GM12864 (cell line): ENCODE measurements at places on chromosomes 3 and 15.
A peak's percentile ranks its signal among the peaks of the same experiment; 100 is the strongest.

DNA sequence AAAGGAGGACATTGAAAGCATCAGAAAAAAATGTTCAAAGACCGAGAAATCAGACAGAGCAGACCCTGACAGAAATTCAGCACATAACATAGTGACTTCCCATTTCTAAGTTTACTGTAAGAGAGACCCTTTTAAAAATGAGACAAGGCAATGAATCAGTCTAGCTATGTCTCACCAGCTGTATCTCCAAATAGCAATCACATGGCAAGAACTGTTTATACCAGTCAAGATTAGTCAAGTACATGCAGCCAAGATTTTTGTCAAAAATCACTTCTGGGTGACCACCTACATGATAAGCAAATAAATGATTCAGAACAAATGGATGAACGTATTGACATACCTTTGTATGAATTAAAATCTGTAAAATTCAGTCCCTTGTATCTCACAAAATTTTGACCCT is 138.0 kb downstream of the DTWD1 start:
- DNase-seq, result no peak

GRCh38 chr3:155323063-155323666 is 29.7 kb upstream of the STRIT1 start:
- peak; percentile 31 for DNase-seq

DNA sequence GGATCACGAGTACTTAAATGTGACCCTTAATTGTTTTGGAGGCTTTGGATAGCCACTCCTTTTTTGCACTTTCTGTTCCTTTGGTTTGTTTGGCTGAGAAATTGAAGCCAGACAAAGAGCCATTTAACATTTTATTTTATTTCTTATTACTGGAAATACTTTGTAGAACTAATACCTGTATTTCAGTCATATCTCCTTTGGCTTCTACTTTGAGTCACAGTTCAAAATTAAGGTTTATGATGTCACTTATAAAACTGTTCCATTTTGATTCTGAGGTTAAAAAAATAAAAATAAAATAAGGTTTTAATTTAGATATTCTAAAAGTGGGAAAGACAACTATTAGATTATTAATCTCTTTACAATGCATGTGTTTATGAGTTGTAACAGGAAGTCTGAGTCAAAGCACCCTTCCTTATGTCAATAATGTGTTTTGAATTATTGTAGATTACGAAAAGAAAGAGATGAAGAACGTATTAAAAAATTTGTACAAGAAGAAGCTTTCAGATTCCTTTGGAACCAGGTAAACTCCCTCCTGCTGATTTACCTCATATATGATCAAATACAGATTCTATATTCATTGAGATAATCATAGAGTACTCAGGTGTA is 16.9 kb upstream of the NXPE3 start:
- no peak for DNase-seq

DNA sequence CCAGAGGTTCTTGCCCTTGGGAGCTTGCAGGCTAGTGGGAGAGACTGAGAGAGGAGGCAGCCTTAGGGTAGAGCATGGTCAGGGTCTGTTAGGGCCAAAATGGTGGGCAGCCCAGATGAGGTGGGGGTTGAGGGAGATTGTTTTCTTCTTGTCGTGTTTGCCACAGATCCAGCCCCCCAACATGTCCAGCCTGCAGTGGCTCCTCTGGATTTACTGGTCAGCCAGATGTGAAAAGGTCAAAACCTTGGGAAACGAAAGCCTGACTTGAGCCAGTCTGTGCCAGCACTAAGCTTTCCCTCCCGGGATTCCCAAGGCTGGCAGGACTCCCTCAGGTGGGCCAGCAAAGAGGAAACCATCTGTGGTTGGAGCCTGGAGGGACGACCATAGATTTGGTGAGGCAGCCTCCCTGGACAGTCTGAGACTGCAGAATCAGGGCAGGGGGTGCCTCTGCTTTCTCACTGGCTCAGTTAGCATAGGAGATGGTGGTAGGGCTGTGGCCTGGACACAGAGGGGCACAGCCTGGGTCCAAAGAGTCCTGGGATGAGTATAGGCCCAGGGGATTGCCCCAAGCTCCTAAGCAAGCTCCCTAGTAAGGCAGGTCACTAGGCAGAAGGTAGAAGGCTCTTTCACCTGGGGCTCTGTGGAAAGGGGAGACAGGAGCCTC is 51.2 kb upstream of the PRR23C start:
- no peak for DNase-seq

DNA sequence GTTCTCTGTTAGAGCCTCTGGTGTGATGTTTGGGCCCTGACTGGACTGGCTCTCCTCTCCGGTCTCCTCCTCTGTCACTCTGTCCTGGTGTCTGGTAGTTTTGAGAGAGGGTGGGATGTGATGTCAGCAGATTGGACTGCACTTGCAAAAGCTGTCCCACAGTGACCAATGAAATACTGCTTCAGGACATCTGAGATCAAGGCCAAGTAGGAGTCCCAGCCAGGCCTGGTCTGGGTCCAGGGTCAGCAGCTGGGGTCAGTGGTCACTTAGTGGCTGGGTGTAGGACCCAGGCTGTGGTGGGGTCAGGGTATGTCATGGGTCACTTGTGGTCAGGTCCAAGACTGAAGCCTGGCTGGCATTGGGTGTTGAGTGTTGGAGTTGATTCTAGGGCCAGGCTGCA is 20.9 kb downstream of the ALDH1L1 start:
- no peak for DNase-seq

GRCh38 chr3:158792709-158793108 is 9.1 kb upstream of the MFSD1 start:
- DNase-seq, result no peak

- DNase-seq, result no peak
Measured at GRCh38 chr3:60294181-60294580, 957.1 kb downstream of the FHIT start.

GRCh38 chr3:359672-360071 is 163.1 kb downstream of the CHL1 start:
- no peak for DNase-seq

GRCh38 chr3:71537211-71537611 is 46.3 kb downstream of the FOXP1 start:
- no peak for DNase-seq

- DNase-seq, result peak; percentile 59
Measured at GRCh38 chr15:68797191-68797590, 23.5 kb downstream of the ANP32A start.

DNA sequence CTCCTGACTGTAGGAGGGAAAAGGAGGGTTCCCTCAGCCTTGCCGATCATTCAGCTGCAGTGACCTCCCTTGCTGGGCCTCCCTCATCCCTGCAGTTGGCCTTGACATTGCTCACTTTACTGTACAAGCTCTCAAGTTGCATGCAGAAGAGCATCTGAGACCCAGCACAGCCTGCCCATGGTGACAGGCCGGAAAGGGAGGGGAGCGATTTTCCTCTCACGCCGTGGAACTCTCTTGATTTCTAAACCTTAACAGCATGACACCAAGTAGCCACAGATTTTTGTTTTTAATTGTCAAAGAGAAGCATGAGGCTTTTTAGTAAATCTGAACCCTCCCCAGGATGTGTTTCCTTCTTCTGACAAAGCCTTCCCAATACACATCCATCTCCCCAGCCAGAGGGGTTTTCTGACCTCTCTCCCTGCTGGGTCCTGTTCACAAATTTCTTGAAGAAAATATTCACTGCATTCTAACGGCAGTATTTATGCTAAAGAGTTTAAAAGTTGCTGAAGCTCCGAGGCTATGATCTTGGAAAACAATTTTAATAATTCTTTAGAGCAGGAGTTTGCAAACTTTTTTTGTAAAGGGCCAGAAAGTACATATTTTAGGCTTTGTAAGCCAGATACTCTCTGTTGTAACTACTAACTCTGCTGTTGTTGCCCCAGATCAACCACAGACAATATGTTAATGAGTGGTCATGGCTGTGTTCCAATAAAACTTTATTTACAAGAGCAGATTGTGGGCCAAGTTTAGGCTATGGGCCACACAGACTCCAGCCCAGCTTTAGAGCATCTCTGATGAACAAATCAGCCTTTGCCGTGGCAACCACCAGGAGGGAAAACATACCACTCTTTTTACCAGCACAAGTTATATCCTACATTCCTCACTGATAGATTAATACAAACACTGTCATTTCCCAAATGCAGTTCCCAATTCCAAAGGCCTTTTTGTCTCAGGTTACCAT is 34.8 kb downstream of the LMCD1 start:
- no peak for DNase-seq

GRCh38 chr3:194328942-194329582 is 22.1 kb downstream of the CPN2 start:
- DNase-seq, result no peak

GRCh38 chr3:196093317-196094111 is 11.6 kb upstream of the TFRC start:
- no peak for DNase-seq

GRCh38 chr15:68815598-68815997 is 5.1 kb downstream of the ANP32A start:
- no peak for DNase-seq

DNA sequence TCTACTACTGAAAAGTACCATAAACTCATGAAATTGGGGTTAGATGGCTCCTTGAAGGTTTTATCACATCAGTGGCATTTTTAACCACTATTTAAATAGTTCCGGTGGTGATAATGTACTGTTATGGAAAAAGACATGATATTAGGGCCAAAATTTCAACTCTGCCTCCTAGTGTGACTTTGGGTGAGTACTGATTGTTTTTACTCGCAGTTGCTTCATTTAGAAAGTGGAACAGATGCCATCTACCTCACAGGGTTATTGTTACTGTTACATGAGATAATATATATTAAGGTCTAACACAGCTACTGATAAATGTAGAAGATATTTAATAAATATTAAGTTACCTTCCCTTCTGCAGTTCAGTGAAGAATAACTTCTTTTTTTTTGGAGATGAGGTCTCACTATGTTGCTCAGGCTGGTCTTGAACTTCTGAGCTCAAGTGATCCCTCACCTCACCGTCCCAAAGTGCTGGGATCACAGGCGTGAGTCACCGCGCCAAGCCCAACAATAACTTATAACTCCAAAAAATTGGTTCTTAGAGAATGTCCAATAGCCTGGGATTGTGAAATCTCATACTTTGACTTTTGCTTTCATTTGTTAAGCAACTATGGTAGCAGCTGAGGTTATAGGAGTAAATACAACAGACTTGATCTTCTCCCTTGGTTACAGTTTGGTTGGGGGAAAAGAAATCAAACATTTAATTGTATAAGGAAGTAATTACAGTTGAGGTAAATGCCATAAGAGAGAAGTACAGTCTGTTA is 48.3 kb downstream of the MEF2A start:
- DNase-seq, result no peak

DNA sequence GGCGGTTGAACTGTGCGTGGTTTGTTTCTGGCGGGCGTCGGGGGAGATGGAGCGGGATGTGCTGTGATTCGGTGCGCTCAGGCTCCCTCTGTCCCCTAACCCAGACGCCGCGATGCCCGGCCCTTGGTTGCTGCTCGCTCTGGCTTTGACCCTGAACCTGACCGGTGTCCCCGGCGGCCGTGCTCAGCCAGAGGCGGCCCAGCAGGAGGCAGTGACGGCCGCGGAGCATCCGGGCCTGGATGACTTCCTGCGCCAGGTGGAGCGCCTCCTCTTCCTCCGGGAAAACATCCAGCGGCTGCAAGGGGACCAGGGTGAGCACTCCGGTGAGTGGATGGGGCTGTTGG is 1.2 kb downstream of the TRH start:
- DNase-seq, result no peak

- DNase-seq, result no peak
Measured at GRCh38 chr15:88661761-88662556, 23.1 kb downstream of the ISG20 start.

GRCh38 chr3:88231632-88232031 is 81.9 kb downstream of the C3orf38 start:
- DNase-seq, result no peak

- DNase-seq, result no peak
Measured at GRCh38 chr3:186214670-186215069, 105.8 kb upstream of the ETV5 start.

DNA sequence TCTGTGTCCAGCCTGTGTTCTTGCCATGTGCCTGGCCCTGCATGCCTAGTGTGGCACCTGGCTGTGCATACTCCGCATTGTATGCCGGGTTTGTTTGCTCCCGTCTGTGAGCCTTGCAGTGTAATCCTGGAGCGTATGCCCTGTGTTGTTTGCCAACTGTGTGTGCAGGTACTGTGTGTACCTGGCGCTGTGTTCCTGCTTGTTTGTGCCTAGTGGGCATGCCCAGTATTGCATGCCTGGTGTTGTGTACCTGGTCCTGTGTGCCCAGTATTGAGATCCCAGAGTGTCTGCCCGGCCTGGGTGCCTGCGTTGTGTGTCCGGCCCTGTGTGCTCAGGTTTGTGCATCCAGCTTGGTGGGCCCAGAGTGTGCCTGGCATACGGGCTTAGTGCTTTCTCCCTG is 54.5 kb upstream of the CHRNA7 start:
- DNase-seq, result no peak

GRCh38 chr3:194973366-194974000 is 287.8 kb downstream of the FAM43A start:
- DNase-seq, result no peak

GRCh38 chr3:173892547-173892946 is 495.0 kb downstream of the NLGN1 start:
- no peak for DNase-seq

GRCh38 chr3:75341324-75342067 is 322.6 kb upstream of the FRG2C start:
- no peak for DNase-seq

DNA sequence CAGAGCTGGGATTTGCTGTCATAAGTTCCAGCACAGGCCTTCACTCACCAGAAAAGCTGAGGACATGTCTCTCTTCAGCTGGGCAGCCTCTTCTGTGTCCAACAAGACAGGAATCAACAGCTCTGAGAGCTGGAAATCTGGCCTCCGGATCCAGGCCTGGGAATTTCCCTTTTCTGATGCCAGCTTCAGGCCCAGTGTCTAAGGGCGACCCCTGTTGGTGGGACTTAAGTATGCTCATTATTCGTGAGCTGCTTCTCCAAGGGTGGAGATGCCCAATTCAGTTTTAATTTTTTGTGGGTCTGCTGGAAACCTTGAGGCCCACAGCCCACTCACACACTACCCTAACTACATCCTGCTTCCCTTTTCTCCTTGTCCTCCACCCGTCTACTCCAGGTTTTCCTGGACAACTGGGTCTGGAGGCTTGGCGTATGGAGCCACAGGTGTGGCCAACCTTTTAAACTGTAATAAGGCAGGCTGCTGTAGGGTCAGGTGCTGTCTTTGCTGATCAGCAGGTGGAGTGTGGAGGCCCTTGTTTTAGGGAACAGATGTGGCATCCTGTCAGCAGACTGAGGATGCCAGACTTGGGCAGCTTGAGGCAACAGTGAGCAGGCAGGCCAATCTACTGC is 2.6 kb upstream of the CEMIP start:
- DNase-seq, result peak; percentile 8

GRCh38 chr3:56878074-56878473 is 76.3 kb upstream of the ARHGEF3 start:
- DNase-seq, result no peak

DNA sequence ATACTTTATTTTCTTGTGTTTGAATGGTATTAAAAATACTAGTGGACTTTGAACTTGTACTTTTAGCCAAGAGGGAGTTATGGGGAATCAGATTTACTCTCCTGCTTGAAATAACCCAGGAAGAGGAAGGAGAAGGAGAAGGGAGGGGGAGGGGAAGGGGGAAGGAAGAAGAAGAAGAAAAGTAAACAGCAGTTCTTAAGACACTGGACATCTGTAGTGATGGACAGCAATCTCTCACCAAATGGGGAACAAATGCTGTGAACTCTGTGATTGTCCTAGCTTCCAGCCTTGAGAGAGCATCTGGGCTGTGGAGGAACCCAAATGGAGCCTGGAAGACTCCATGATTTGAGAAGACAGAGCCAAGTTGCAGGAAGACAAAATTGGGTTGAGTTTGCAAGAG is 52.0 kb downstream of the VPS8 start:
- no peak for DNase-seq

- peak; percentile 62 for DNase-seq
Measured at GRCh38 chr3:104523136-104523535, 843.6 kb upstream of the ALCAM start.
